ENCODE measurements at places on chromosomes 4 and X.

DNA sequence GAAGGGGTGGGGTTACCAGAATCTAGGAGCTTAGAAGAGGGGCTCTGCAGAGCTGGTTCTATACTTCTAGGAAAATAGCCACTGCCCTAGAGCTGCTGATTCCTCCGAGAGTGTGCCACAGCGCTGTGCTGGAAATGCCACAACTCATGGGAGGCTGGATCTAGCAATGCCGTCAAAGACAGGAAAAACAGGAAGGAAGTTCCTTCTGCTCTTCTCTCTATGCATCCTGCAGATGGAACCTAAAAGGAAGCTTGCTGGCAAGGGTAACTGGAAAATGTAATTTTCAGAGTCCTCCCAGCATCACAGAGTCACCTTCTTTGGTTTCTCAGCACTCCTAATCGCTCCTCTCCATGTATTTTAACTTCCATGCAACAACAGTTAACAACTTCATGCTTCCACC lies 121.2 kb upstream of the TLL1 start:
- DNase-seq: no peak

GRCh38 chr4:141713771-141714445 lies 77.5 kb downstream of the IL15 start:
- no peak for DNase-seq

GRCh38 chr4:7968262-7968896 lies 28.7 kb upstream of the AFAP1 start:
- DNase-seq: no peak

- DNase-seq: no peak
Observed at GRCh38 chr4:147879676-147880075, 147.8 kb downstream of the ARHGAP10 start.

DNA sequence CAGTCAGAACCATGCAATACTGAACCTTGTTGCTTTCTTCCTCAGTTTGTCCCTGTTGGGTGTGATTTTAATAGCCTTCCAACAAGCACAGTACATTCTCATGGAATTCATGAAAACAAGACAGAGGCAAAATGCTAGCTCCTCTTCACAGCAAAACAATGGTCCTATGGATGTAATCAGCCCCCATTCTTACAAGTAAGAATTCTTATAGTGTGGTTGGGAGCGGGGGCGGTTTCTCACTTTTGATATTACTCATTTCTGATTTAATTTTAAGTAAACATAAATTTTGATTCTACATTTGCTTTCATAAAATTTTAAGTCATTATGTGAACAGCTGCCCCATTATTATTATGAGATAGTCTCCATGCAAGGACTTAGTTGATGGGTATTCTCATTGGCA lies 80.8 kb upstream of the TLR2 start:
- DNase-seq: no peak

DNA sequence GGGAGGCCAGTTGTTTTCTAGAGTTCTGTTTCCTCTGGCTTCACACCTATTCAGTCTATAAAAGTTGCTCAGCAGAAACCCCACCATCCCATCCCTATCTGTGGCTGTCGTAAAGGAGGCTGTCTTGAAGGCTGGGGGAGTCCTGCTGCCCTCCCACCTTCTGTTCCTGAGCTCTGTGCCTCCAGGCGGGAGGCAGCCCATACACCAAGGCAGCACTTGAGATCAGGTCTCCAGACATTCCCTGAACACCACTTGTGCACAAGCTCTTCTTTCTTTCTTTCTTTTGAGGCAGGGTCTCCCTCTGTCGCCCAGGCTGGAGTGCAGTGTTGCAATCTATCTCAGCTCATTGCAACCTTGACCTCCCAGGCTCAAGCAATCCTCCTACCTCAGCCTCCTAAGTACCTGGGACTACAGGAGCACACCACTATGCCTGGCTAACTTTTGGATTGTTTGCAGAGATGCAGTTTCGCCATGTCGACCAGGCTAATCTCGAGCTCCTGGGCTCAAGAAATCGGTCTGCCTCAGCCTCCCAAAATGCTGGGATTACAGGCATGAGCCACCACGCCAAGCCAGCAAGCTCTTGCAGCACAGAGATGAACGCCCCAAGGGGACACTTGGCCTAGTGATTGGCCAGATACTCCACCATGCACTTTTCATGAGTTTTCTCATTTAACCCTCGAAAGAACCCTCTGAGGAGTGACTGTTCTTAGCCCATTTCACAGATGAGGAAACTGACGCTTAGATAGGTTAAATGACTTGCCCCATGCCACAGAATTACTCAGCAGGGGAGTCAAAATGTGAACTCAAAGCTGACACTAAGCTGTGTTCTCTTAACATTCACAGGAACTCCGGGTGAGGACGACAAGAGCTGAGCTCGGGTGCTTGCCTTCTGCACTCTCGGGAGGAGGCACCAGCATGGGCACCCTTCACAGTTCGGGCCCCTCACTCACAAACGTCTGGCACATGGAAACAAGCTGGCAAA lies 55.8 kb upstream of the ENPP6 start:
- DNase-seq: no peak

DNA sequence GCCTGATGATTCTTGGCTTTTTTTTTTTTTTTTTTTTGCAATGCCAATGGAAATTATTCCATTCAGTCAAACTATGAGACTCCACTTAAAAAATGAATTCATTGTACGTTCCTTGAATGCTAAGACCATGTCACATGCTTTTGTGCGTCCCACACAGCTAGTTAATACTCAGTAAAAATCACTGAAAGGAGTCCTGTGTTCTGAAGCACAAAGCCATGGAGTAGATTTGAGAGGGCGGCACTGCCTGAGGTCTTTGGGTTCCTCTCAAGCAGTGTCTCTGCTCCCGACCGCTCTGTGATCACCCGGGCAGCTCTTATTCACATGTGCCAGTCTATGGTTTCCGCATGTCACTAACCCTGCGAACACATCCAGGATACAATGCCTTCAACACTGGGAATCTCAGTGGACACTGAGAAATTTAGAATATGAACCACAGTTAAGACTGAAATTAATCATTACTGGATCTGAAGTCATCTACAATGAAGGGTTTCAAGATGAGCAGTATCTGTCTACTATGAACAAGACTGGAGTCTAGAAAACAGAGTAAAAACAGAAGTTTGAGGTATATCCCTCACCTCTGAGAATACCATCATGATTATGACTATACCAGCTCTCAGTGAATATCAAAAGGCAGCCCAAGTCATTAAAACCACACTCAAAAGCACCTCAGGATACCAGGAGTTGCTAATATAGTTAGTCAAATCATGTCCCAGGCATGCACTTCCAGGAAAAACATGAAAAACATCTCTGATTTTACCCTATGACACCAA lies 193.0 kb downstream of the MGST2 start:
- no peak for DNase-seq

- no peak for DNase-seq
Observed at GRCh38 chr4:141926406-141926805, 290.0 kb downstream of the IL15 start.

- no peak for DNase-seq
Observed at GRCh38 chr4:176435901-176436292, 116.1 kb downstream of the SPCS3 start.

GRCh38 chr4:6640292-6641163 lies at the start of gene MRFAP1:
TSS of gene MRFAP1 (plus strand) at chr4:6640685. CDS start at chr4:6640863, 178 bp downstream.
- peak; percentile 97 for DNase-seq

GRCh38 chr4:97238956-97239666 lies 904.2 kb downstream of the STPG2 start:
- DNase-seq: no peak

GRCh38 chr4:20252656-20253282 lies 1.1 kb downstream of the SLIT2 start:
- DNase-seq: peak; percentile 65

DNA sequence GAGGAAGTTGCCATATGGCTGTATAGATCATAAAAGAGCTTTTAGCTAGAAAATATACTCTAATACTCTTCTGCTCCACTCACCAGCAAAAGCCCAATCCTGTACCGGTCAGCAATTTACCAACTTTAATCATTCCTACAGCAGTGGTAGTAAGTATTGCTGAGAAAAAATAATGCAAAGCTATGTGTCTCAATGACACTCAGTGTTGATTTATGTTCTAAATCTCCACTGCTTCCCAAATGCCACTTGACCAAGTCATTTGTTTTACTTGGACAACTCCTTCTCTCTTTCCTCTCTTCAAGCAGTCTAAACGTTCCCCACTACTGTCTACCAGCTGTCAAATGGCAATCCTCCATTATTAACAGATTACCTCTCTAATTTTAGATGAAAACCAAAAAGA lies 201.8 kb upstream of the GK2 start:
- no peak for DNase-seq

Measured in psoas muscle (tissue), 8 donors.